ENCODE measurements at places on chromosomes 12 and 14. TPM values are rescaled to one million over a fixed set of nuclear protein-coding genes. Genes with fewer than 3 reads are reported as not detected.

Gene AREL1
- 51.5 TPM for total RNA-seq

Gene SLC6A15
- total RNA-seq: 2.8 TPM

Gene YAF2
- 33.6 TPM for total RNA-seq

Gene HELB
- 4.6 TPM for total RNA-seq

Gene WSB2
- total RNA-seq: 77.3 TPM

Gene OR6C65
- not detected for total RNA-seq

Gene SLC7A8
- total RNA-seq: 9.4 TPM

Gene FLRT2
- 13.5 TPM for total RNA-seq

Gene CSRP2
- total RNA-seq: 76.4 TPM

Gene GPRC5D
- total RNA-seq: not detected

Gene ITGA5
- 22.0 TPM for total RNA-seq

Gene RAB15
- 17.9 TPM for total RNA-seq

Gene TNS2
- 14.2 TPM for total RNA-seq

Gene ANKS1B
- 8.4 TPM for total RNA-seq

Gene FGF6
- not detected for total RNA-seq
